ENCODE measurements at places on chromosomes 4 and X.

DNA sequence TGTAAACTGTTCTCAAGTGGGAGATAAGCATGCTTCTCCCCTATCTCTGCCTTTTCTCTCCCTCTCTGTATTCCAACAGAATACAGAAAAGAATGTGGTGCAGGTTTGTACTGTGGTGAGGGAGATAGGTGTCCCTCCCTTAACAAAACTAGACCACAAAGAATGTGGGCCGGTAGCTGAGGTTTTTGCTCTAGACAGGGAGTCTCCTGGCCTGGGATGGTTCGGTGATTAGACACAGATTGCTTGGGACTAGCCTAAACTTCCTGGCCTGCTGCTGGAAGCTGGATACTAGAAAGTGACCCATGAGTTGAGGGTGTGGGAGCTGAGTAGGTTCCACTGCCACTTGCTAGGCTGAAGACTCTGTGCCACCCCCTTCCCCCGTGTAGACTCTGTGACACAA lies 143.0 kb downstream of the CXXC4 start:
- DNase-seq = no peak

- DNase-seq = no peak
Observed at GRCh38 chr4:156473151-156473550, 498.4 kb downstream of the PDGFC start.

DNA sequence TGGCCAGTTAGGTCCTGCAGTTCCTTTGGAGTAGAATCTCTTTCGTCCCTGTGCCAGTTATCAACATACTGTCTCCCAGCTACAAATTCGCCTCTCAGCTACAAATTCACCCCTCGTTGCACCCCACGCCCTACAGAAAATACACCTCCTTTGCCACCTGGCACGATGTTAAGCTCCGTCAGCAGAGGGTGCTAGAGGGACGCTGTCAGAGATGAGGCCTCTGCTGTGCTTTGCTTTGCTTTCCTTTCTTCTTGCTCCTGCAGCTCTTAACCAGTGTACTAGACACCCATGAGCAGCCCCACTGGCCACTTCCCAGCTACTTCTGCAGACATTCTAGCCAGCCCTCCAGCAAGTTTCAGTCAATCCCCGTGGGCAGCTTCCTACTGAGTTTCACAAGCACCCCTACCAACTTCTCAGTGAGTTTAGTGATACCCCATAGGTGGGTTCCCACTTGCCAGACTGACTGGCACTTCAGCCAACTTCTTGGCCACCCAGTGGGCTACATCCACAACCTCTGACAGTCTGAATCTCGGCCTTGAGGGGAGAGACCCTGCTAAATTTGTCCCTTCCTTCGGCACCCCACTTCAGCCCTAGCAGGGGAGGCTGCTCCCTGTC lies 21.8 kb downstream of the HAUS3 start:
- no peak for DNase-seq

DNA sequence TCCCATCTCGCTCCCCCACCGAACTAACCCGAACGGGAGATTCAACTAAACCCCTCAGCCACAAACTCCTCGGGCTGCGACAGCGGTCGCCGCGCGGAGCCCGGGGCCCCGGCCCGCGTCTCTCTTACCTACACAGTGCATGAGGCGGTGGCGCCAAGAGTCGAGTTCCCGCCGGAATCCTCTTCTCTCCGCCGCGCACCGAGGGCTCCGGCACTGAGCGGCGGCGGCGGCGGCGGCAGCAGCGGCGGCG lies 160 bp downstream of the LCORL start:
- no peak for DNase-seq

- no peak for DNase-seq
Observed at GRCh38 chr4:179605196-179605595, 2163.0 kb upstream of the AGA start.

- DNase-seq = no peak
Observed at GRCh38 chr4:7435471-7436061, 836 bp upstream of the PSAPL1 start.

DNA sequence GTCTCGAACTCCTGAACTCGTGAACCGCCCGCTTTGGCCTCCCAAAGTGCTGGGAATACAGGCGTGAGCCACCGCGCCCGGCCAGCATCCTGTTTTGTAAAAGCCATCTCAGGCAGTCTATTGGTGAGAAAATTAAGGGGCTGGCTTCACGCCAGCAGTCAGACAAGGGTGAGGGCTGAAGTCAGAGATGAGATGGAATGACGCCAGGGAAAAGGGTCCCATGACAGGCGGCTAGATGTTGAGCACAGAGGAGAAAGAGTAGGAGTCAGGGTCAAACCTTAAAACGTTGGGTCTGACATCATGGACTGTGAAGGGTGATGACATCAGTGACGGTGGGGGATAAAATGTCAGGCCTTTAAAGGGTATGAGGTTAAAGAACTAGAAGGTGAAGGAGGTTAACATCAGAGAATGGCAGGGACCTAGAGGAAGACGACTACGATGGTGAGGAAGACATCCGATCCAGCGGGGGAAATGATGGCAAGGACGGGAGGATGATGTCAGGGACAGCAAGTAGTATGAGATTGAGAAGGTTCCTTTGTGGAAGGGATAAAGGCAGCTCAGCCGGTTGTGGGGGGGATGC lies 504 bp upstream of the RBM3 start:
- DNase-seq = no peak

DNA sequence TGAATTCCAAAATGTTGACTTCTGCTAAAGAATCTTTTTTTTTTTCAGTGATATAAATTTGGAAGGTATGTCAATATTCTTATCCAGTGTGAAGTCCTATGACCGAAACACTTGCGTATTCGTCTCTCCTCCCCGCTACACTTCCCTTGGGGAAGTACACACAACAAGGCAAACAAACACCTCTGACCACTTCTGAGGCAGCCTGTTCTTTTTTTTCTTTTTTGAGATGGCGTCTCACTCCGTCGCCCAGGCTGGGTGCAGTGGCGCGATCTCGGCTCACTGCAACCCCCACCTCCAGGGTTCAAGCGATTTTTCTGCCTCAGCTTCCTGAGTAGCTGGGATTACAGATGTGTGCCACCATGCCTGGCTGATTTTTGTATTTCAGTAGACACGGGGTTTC lies 78.1 kb upstream of the DHRSX start:
- no peak for DNase-seq

DNA sequence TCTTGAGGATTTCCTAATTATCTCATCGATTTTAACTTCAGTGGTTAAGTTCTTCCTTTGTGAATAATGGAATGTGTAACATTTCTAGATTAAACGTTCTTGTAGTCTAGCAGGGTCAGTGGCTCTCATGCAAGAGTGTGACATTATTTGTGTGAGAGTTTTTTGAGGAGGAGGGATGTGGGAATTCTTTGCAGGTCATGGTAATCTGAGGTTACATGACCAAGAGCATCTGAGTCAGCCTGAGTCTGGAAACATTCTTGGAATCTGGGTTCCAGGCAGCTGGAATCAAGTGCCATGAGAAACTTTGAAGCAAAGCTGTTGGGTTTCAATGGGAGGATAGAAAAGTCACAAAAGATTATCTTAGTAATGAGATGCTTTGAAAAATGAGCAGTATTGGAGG lies 49.5 kb downstream of the GK start:
- no peak for DNase-seq

- no peak for DNase-seq
Observed at GRCh38 chr4:154276496-154276895, 215.1 kb downstream of the DCHS2 start.

GRCh38 chrX:41258871-41259270 lies 75.1 kb upstream of the DDX3X start:
- DNase-seq = no peak

DNA sequence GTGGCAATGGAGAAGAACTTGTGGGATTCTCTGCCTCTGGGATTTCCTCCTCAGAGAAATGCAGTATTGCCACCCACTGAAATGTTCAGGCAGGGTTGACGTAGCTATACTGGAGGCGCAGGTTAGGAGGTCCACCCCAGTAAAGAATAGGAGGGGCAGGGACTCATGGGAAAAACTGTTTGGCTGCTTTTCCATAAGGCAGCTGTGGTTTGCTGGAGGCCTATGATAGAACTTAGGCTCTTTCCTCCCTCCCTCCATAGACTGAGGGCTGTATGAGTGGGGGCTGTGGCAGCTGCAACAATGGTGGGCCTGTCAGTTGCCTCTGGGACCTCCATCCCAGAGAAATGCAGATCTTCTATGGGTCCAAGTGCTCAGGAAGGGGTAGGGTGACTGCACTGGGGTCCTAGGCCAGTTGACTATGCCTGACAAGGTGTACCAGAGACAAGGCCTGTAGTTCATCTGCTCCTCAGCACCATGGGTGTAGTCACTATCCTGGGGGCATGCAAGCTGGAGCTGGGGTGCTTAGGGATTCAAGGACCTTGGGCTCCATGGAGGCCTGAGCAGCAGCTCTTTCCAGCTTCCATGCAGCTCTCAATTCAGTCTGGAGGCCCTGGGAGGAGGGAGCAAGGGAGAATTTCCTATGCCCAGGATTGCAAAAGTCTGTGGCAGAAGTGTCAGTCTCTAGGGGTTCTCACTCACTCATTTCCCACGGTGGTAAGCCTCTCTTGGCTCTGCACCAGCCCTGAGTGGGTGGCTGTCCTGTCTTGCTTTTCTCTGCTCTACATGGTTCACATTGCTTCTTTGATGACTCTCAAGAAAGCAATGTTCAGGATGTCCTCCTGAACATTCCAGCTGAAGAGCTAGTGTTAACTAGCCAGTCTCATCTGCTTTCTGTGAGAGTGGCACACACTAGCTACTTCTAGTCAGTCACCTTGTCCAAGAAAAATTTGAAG lies 353.0 kb downstream of the IDS start:
- no peak for DNase-seq

GRCh38 chrX:124117325-124117724 lies 155.8 kb downstream of the STAG2 start:
- DNase-seq = no peak

GRCh38 chrX:13074297-13075262 lies 30.2 kb upstream of the FAM9C start:
- no peak for DNase-seq

DNA sequence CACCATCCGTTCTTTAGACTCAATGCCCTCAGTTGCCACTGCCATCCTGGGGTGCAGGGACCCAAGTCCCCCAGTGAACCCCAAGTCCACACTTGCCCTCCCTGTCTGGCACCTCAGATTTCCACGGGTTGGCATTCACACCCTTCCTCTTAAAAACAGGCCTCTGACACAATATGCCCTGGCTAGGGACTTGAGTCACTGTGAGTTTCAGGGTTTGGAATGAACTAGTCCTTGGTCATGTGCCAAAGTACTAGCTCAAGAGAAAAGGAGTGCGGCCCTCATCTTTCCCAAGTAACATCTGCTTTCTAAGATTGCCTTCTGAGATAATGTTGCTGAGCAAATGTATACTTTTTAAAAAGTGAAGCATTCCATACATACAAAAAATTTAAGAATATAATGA lies 134.0 kb downstream of the MID1 start:
- DNase-seq = no peak

DNA sequence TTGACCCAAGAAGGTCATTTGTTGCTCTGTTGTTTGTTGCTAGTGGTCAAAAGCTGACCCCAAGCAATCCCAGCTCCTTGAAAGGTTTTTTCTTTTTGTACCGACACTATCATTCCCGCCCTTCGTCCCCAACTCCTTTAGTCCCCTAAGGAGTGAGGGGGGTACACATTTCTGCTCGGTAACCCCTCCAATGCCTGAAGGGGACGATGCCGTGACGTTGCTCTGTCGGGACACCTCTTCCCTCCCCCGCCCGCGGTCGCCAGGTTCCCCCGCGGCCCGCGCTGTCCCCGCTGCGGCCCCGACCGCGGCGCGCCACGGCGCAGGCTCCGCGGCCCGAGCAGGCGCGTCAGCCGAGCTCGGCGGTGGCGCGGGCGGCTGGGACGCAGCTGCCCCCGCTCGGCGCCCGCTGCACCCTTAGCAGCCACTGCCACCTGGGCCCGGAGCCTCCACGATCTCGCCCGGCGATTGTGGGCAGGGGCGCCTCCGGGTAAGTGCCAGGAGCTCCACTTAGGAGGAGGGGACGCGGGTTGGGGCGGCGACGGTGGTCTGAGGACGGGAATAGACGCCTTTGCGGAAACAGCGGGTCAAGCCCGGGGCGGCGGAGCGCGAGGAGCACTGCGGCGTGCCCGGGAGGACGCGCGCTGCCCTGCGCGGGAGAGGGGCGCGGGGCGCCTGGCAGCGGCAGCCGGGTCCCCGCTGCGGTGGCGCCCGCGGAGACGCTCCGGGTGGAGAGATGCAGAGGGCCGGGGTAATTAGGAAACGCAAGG lies at the start of gene GLRB:
Gene GLRB (plus strand): TSS at position 340 of the 767 bp plus-strand sequence. CDS start 1,875 bp downstream, outside the sequence.
- DNase-seq = no peak

- no peak for DNase-seq
Observed at GRCh38 chr4:160299177-160299576, 1196.3 kb downstream of the RAPGEF2 start.

GRCh38 chrX:133415276-133416105 lies at the start of gene GPC4:
TSS of gene GPC4 (minus strand) at chrX:133415489. CDS start at chrX:133414965, 524 bp downstream.
- peak; percentile 4 for DNase-seq

DNA sequence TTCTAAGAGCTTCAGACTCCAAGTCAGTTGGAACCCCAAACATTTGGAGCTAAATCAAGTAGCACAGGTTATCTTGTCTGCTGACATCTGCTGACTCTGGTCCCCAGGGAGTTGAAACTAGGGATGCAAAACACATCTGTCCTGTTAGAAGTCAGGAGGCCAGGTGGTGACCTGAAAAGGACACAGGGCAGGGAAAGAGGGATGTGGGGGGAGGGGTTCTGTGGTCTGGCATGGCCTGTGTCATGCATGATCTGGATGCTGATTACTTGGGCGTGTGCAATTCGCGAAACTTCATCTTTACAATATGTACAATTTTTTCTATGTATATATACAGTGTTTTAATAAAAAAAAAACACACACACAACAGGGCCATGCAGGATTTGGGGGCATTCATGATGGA lies 55.3 kb downstream of the FHDC1 start:
- no peak for DNase-seq

DNA sequence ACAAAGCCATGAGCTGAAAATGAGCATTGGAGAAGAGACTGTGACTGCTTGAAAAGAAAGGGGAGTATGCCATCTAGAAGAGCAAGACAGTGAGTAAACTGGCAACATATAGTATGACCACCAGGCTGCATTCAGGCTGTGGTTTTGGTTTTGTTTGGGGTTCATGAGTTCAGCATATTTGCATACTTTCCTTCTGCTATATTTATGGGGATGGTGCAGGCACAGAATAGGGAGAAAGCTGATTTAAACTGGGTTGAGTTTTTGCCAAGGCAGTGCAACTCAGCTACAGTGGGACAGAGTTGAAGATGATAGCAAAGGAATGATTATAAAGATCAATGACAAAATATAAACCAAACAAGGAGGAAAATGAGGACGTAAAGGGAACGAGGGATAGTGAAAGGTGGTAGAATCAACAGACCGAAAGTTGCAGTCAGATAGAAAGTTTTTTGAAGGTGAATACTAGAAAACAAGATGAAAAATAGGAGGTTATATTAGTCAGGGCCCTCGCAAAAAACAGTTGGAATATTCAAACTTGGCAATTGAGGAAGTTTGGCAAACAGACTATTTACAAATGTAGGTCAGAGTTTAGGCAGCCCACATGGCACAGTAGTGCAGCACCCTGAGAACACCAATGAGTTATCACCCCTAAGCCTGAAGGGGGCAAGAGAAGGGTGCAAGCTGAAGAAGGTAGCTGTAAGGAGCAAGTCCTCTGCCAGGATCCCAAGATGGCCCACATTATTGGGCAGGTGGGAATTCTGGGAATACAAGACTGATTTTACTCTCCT lies 114.8 kb upstream of the MAP9 start:
- no peak for DNase-seq

GRCh38 chrX:45050558-45050957 lies 150.1 kb downstream of the DIPK2B start:
- no peak for DNase-seq

GRCh38 chr4:67634741-67635140 lies 66.2 kb downstream of the UBA6 start:
- DNase-seq = no peak

All from cortex of kidney (tissue), 1 donor.